ENCODE measurements at places on chromosomes 3 and 15.
A peak's percentile ranks its signal among the peaks of the same experiment; 100 is the strongest.

- DNase-seq: no peak
These were observed 1070.8 kb downstream of the IGSF11 start for GRCh38 chr3:117963858-117964257.

- no peak for DNase-seq
These were observed 38.1 kb downstream of the DAPK2 start for GRCh38 chr15:64008177-64008576.

- DNase-seq: no peak
These were observed 4.2 kb downstream of the FURIN start for GRCh38 chr15:90872486-90873184.

- DNase-seq: no peak
These were observed 31.9 kb downstream of the ZNF710 start for GRCh38 chr15:90033006-90033405.

- DNase-seq: no peak
These were observed 35.3 kb upstream of the BNC1 start for GRCh38 chr15:83319771-83320170.

DNA sequence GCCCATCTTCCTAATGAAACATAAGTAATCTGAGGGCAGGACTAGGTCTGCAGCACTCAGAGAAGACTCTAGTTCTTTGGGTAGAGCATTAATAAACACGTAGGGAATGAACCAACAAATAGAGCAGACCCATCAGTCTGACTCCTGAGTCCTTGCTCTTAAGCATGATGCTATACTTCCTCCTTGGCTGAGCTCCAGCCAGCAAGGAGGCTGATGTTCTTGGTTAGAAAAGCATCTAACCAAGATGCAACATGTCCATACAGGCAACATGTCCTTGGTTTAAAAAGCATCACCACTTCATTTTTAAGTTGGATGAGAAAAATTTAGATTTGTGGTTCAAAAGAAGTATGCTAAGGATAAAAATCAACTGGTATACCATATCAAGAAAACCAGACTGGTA is 8.5 kb upstream of the MYH15 start:
- DNase-seq: no peak

- DNase-seq: no peak
These were observed 339.7 kb upstream of the EPHA3 start for GRCh38 chr3:88767746-88768145.

DNA sequence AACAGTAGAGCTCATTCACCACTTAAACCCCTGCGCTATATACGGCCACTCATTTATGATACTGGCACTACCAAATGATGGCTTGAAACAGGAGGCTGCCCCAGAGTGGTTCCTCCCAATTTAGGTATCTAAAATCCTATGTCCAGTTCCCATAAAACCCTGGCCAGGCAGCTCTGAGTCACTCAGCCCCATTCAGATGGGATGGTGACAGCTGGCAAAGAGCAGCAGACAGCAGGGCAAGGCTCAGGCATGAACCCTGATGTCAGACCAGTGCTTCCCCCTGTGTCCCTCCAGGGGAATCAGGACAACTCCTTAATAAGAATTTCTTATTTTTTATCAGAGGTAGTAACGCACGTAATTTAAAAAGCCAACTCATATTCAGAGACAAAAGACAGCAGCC is 77.2 kb upstream of the RNU6-1 start:
- no peak for DNase-seq

GRCh38 chr15:75801859-75802593 is 41.2 kb upstream of the UBE2Q2 start:
- DNase-seq: peak; percentile 80

GRCh38 chr15:87938031-87938430 is 318.5 kb downstream of the NTRK3 start:
- DNase-seq: no peak

DNA sequence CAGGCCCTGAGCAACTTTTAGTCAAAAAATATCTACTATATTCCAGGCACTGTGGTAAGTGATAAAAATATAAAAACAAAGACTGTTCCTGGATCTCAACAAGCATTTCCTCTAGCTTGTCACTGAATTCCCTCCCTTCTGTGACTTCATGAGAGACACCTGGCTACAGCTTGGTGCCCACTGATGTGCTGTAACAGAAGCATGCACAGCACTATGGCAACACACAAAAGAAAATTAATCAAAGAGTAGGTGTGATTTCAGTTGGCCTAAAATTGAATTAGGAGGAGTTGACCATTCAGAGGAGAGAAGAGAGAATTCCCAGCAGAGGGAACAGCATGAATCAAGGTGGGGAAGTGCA is 158.9 kb upstream of the LPP start:
- no peak for DNase-seq

DNA sequence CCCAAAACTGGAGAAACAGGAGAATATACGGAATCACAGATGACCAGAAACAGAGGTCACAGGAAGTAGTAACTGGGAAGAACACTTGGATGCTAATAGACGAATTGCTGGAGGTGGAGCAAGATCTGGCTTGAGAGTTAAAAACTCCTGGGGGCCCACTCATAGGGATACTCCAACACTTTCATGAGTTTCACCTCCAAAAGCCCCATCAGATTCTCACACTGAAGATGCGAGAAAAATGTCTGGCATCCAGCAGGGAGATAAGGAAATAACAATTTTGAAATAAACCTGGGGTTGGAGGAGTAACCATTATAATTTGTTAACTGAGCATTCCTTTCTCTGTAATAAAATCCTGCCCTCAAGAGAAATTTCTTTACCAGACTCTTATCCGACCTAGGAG is 154.0 kb downstream of the ANXA2 start:
- DNase-seq: no peak

DNA sequence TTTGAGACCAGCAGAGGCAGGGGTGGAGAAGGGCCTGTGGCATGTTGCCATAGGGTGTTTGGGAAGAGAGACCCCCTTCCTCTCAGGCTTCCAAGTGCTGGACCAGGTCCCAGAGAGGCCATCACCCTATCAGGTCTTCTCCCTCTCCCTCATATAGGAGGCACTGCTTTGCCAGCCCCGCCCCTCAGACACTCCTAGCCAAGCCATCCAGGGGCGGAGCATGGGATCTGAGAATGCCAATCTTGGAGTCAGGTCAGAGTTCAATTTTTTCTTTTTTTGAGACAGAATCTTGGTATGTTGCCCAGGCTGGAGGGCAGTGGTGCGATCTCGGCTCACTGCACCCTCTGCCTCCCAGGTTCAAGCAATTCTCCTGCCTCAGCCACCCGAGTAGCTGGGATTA is 32.7 kb downstream of the CRABP1 start:
- no peak for DNase-seq

GRCh38 chr3:142844339-142844977 is 44.4 kb downstream of the PCOLCE2 start:
- no peak for DNase-seq

DNA sequence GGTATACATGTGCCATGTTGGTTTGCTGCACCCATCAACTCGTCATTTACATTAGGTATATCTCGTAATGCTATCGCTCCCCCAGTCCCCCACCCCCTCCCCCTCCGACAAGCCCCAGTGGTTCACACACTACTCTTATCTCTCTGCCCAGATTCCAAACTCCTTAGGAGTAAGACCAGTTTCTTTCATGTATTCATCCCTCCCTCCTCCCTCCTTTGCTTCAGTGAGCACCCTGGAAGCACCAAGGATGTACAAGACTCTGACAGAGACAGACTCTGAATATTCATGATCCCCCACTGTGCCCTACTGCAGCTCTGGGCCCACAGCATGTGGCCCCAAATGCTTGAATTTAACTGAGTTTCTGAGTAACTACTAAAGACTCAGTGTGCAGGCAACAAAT is 113.8 kb upstream of the RAD18 start:
- no peak for DNase-seq
